ENCODE measurements at places on chromosomes 5 and 9.

GRCh38 chr9:111588846-111589245 lies 10.6 kb downstream of the PTGR1 start:
- DNase-seq = no peak

DNA sequence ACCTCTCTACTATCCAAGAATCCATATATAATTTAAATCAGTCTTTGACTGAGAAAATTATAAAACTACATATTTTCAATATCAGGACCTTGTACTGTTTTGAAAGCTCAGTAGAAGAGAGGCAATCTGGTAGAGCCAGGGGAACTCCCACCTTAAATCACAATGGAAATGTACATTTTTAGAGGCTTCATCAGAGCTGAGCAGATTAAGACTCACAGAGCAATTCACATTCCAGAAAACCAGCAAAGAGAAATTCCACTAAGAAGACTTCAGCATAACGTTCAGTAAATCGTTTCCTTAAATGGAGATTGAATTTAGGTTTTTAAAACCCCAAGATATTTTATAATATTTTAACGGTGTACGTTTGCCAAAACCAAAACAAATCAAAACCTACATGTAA lies 227.8 kb upstream of the TRPM3 start:
- no peak for DNase-seq

DNA sequence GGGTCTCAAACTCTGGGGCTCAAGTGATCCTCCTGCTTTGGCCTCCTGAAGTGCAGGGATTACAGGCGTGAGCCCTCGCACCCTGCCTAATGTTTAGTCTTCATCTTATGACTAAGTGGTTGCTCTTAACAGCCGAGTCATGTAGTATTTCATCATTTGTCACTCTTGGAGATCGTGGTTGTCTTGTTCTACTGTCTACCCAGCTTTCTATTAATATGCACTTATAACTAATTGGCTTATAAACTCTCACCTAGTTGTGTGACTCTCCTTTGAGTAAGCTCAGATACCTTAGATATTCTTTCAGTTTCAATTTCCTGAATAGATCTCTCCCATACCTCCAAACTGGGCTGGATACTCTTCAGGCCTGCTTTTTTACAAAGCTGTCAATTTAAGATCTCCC lies 19.9 kb downstream of the SLC44A1 start:
- DNase-seq = no peak

DNA sequence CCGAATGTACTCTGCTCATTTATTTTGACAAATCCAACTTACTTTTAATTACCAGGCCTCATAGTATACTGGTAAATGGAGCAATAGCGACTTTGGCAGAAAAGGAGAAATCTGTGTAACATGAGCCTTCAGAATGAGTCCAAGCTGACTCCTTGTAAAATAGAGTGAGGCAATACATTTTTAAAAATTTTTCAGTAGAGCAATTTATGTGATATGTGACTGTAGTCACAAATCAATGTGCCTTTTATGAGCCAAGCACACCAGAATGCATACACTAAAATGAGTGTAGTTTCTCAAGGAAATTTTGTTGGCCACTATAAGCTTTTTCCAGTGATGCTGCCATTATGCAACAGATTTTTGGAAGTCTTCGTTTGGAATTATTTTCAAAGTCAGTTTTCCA lies 73.8 kb downstream of the SNCAIP start:
- DNase-seq = no peak

- DNase-seq = no peak
These were observed 30.4 kb downstream of the RNF145 start for GRCh38 chr5:159178978-159179377.

- no peak for DNase-seq
These were observed 136.3 kb upstream of the SHB start for GRCh38 chr9:38205279-38205678.

DNA sequence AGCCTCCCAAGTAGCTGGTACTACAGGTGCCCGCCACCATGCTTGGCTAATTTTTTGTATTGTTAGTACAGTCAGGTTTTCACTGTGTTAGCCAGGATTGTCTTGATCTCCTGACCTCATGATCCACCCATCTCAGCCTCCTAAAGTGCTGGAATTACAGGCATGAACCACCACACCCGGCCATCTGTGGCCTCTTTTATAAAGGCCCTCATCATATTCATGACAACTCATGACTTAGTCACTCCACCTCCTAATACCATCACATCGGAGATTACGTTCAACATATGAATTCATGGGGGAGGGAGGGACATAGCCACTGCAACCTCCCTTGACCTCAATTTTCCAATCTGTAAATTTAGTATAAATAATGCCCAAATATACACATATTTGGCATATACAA lies 27.2 kb upstream of the PLCXD3 start:
- DNase-seq = no peak

DNA sequence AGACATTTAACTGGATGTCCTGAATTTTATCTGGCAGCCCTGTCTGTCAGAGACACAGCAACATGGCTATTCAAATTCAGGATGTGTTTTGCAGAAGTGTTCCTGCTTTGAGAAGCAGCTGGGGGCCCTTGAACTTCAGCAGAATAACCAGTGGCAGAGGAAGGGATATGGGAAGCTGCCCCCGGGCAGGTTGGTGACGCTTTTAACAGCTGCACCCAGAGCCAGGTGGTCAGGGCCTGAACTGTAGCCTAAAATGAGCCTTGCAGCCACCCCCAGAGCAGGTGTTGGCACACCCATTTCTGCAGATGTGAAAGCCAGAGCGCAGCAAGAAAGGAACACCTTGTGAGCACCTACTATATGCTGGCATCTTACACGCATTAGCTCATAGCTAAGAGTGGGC lies 128.7 kb upstream of the BOD1 start:
- no peak for DNase-seq

GRCh38 chr9:93974151-93974550 lies 19.0 kb upstream of the BARX1 start:
- no peak for DNase-seq

GRCh38 chr9:104025945-104026344 lies 68.2 kb upstream of the SMC2 start:
- DNase-seq = no peak

DNA sequence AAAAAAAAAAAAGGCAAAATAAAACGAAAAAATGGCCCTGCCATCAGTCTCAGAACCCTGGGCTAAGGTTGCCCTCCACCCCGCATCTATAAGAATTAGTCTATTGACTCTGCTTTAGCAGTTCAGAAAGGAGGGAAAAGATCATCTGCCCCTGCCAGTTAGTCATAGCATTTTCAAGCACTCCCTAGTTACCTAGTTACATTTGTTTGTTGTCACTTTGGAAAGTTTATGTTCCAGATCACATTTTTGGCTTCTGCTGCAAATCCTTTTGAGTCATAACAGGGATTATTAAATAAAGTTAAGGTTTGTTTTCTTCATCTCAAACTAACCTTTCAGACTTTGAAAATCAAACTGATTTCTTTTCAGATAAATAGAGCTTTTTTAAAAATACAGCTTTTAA lies 52.1 kb downstream of the AQP7 start:
- no peak for DNase-seq

GRCh38 chr9:81373294-81373693 lies 316.1 kb downstream of the TLE1 start:
- no peak for DNase-seq

DNA sequence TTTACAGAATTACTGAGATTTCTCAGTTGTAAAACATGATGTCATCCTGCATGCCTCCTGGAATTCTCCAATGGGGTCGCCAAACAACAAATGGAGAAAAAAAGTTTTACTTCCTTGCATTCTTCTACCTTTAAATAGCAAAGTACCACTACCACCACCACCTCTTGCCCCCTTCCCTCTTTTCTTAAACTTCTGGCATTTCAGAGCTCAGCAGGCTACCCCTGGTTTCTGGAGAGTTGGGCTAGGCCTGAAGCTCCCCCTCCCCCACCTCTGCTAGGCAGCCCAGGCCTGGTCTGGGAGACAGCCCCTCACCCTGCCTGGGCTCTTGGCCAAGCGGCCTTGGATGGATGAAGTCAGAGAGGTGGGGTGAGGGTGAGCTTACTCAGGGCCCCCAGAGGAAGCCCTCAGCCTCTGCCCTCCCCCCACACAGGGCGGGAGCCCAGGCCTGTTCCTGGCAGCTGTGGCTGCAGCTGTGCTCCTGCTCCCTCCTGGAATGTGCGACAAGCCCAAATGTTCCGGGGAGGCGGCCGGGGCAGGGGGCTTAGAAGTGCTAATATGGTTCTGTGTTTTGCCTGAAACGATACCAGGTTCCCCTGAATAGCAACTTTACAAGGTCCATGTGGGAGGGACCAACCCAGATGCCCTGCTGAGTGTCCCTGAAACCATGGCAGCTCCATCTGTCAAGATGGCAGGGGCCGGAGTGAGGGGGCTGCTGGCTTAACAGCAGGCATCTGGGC lies 6.0 kb upstream of the CCIN start:
- DNase-seq = no peak

- peak; percentile 29 for DNase-seq
These were observed 2.4 kb downstream of the CARD19 start for GRCh38 chr9:93098236-93098946.

GRCh38 chr5:171340491-171340890 lies 31.4 kb downstream of the TLX3 start:
- no peak for DNase-seq
